CD4-positive, alpha-beta T cell treated with Interleukin-17A for 4 hours (primary cell): ENCODE measurements at places on chromosomes 3 and 15.

GRCh38 chr3:13780432-13781176 lies 99.3 kb downstream of the WNT7A start:
- DNase-seq, result no peak

GRCh38 chr3:109132801-109133473 lies 3.6 kb upstream of the C3orf85 start:
- DNase-seq, result no peak

GRCh38 chr15:70234256-70234905 lies 136.7 kb upstream of the TLE3 start:
- DNase-seq, result no peak

DNA sequence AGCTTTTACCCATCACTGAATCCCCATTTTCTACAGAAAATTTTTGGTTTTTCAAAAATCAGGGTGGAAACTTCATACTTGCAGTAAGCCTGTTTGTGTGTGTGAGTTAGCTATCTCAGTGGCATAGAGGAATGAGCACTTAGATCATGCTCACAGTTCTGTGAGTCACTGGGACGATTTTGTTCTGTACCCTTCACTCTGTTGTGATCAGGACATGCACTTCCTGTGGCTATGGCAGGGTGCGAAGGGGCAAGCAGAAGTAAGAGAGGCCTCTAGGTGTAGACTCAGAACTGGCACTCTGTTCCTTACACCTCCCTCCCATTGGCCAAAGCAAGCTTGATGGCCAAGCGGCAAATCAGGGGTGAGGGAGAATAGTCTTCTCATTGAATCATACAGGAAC lies 11.6 kb downstream of the NIPA2 start:
- DNase-seq, result no peak

DNA sequence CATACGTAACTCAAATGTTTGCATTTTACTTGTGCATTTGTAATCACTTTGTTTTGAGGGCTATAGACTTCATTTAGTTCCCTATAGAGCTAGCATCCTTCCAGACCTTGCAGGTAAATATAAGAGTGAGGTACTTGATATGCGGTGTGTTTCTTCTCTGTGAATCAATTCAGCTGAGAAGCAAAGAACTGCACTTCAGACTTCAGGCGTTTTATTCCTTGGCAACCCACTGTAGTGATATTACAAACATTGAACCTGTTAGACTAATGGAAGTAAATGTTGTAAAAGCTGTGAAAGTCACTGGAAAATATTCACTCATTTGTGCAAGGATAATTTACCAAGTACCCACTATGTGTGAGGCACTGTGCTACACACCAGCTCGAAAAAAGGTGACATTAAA lies 94.1 kb upstream of the CHL1 start:
- DNase-seq, result no peak

- DNase-seq, result no peak
These were observed 669.8 kb upstream of the ARPP21 start for GRCh38 chr3:34969513-34969912.

DNA sequence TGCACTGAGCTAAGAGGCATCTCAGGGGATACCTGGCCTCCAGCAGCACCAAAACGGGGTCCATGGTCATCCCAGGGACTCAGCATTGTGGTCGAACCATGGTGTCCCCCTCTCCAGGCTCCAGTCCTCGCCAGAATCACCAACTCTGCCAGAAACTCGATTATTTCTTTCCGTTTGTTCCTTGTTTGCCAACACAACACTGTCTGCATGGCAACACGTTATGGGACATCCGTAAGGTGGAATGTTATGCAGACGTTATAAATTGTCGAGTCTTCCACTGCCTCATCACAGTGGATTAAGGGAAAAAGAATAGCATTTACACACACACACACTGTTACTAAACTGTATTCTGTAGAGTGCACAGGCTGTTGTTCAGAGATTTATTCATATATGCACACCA lies 52.5 kb upstream of the RPL32 start:
- DNase-seq, result no peak

DNA sequence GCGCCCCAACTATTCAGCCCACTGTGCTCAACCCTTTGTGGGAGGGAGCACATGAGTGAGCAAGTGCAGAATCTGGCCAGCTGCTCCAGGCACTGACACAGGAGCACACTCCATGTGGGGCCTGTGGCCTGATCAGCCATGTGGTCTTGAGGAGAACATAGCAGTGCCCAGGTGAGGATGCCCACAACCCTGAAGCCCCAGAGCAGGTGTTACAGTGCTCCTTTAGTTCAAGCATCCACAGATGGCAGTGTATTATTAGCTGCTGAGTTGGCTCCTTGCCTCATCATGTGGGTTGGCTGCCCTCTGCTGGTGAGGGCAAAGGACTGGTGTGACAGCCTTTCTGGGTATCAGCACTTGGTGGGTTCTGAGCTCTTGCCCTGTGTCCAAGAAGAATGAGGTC lies 1588.2 kb downstream of the SI start:
- DNase-seq, result no peak
